ENCODE measurements at places on chromosomes 13 and 19.

- no peak for DNase-seq
These were observed 31.6 kb downstream of the MTRF1 start for GRCh38 chr13:41231786-41232185.

DNA sequence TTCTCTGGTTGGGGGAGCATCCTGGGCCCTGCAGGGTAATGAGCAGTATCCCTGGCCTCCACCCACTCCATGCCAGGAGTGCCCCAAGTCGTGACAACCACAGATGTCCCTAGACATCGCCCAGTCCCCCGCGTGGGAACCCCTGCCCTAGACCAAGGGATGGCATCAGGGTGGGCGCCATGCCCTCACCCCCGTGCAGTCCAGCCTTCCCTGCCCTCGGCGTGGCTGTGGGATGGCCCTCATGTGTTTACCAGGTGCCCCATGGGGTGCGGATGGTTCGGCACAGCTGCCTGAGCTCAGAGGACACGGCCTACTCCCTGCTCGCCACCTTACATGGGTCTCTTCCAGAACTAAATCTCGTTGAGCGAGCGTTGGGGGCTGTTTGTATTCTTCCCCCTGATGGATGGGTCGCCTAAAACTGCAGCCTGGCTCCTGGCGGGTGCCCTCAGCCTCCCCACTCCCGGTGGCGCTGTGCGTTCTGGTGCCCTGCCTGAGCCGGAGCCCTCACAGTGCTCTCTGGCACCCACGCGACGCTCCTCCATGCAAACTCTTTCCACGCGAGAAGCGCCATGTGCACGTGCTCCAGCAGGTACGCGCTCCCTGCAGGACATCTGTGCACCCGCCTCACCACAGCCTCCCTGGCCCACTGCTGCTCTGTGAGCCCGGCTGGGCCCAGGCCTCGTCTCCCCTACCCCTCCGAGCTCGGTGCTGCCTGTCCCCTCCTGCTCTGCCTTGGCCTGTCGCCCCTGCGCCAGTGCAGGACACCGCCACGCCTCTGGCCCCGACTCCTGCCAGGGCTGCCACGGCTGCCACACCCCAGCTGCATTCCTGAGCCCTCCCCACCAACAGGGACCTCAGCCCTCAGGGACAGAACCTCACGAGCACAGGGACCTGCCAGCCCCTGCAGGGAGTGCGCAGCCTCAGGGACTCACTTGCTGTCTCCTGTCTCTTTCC is 145.0 kb downstream of the KDM4B start:
- no peak for DNase-seq

DNA sequence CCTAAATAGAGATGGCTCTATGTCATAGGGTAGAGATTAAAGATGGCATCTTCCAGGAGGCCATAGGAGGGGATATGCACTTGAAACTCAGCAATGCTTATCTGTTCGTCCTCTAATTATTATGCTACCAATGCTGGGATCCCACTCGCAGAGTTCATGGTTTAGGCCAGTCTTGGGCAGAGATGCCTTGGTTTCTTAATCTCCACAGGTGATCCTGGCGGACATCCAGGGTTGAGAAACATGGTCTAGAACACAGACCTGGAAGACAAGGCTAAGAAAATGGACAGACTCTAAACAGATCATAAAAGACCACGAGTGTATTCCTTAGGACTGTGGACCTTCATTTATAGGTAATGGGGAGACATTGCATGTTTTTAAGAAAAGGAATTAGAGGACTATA is 70.0 kb upstream of the IRS2 start:
- no peak for DNase-seq

- no peak for DNase-seq
These were observed 354.9 kb downstream of the PCDH9 start for GRCh38 chr13:66875264-66875663.

- DNase-seq, result no peak
These were observed 711 bp upstream of the FOSB start for GRCh38 chr19:45467115-45467455.

GRCh38 chr13:89115307-89115706 is 1444.1 kb downstream of the SLITRK5 start:
- no peak for DNase-seq
